ENCODE measurements at places on chromosomes 12 and 14.

GRCh38 chr12:68481181-68481941 lies 129.3 kb upstream of the RAP1B start:
- DNase-seq = no peak

DNA sequence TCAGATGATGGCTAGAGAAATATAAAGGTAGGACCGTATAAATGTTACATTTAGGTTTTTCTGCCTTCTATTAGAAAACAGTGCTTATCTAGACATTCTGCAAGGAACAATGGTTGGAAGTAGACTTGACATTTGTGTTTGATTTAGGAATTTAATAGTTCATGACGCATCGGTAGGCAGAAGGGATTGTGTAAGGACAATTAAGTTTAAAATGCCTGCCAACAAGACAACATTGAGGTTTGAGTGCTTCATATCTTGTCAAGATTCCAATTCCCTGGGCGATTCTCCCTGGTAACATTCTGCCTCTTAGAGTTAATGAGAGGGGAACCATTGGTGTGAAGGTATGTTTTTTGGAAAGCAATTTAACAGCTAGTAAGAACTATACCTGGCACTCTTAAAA lies 186.8 kb upstream of the RBM19 start:
- DNase-seq = no peak

DNA sequence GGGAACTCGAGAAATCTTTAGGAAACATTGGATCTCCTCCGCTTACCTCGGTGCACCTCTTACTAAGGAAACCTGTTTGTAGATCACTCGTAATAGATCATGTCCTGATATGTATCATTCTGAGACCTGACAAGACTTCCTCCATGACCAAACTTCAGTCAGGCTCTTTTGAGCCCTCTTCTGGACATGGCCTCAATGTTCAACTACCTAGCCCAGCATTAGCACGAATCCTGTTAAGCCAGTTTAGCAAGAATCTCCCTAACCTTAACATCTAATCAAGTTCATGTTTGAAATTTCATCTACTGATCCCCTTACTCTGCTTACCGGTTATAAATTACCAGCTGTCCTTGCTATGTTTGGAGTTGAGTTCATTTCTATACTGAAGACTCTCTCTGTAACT lies 713.9 kb upstream of the USP15 start:
- DNase-seq = peak; percentile 3

- peak; percentile 51 for DNase-seq
Observed at GRCh38 chr12:30796313-30796780, 41.6 kb upstream of the CAPRIN2 start.

DNA sequence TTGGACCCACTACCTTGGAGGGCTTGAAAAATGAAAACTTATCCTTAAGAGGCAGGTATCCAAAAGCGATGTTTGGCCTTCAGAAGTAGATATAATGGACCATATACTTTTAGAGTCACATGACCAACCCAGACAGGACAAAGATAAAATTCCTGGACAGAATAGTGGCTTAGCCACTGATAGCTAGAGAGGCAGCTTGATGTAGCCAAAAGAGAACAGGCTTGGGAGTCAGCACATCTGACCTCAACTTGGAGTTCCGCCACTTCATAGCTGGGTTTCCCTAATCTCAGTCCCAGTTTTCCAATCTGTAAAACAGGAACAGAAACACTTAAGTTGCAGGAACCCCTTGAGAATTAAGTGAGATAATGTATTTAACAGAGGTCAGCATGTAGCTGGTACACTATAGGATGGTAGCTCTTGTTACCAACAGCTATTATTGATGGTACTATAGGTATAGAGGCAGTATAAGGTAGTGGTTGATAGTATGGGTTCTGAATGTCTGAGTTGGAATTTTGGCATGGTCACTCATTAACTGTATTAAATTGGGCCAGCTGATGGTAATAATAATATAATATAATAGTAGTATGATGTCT lies 63.2 kb upstream of the USP44 start:
- no peak for DNase-seq

DNA sequence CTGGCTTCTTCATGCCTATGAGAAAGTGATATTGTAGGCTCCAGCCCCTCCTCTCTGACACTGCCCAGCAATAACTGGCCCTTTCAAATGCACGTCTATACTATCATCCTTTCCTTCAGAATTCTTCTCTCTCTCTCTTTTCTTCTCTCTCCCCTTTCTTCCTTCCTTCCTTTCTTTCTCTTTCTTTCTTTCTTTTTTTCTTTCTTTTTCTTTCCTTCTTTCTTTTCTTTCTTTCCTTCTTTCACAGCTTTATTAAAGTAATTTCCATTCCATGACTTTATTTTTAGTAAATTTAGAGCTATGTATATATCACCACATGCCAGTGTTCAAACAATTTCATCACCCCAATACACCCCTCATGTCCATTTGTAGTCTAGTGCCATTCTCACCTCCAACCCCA lies 302.1 kb downstream of the RPAP3 start:
- no peak for DNase-seq

- DNase-seq = no peak
Observed at GRCh38 chr12:91575630-91576029, 393.0 kb upstream of the DCN start.

DNA sequence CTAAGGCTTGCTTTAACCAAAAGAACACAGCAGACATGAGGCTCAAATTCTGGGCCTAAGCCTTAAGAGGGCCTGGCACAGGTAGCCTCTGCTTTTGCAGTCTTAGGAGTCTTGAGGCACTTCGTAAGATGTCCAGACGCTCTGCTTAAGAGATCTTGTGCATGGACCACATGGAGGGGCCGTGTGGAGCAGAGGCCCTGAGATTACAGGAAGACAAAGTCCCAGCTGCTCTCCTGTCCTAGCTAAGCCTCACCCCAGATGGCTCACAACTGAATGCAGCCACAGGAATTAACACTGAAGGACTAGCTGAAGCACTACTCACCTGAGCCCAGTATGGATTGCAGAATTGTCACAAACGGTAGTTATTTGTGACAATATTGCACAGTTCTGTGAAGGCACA lies 446.0 kb downstream of the PDZRN4 start:
- no peak for DNase-seq

GRCh38 chr14:101961746-101962502 lies 2.4 kb upstream of the DYNC1H1 start:
- no peak for DNase-seq

GRCh38 chr14:22598896-22599244 lies 770 bp downstream of the ABHD4 start:
- peak; percentile 53 for DNase-seq

GRCh38 chr14:78637908-78638475 lies 467.8 kb downstream of the NRXN3 start:
- no peak for DNase-seq

- no peak for DNase-seq
Observed at GRCh38 chr12:57192920-57193319, 23.7 kb upstream of the NXPH4 start.

DNA sequence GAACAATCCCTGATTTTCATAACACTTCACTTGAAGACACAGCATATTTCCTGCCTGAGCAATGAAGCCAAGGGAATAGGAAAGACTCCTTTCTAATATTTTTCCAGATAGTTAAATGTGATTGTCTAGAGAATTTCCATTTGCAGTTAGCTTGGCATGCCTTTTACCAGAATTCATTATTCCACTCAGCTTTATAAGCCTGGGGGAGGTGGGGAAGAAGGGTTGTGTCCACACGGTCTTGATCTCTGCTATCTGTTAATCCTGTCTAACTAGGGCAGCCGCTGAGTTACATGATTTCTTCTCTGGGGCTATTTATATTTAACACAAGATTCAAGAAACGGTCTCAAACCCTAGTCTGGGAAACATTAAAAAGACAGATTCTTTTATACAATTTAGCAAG lies 146.6 kb upstream of the FSCB start:
- DNase-seq = no peak

- DNase-seq = no peak
Observed at GRCh38 chr12:102971227-102971626, 13.8 kb downstream of the ASCL1 start.

DNA sequence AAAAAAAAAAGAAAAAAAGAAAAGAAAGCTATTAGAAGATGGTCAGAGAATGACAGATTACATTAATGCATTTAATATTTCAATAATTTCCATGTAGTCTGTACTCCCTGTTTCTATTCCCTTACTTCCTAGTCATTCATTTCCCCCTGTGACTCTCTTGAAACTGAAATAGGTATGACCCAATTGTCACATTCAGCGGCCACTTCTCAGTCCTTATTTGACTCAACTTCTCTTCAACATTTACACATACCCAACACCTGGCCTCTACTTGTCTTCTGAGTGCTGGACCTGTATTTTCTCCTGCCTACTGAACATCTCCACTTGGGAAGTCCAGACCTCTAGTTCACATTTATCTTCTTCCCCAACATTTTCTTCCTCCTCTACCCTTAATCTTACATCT lies 7.2 kb downstream of the EEA1 start:
- no peak for DNase-seq

All from brain microvascular endothelial cell (primary cell).